Immature natural killer cell (primary cell): ENCODE measurements at places on chromosomes 1 and 21. TPM values are rescaled to one million over a fixed set of nuclear protein-coding genes. Genes with fewer than 3 reads are reported as not detected.

DNA sequence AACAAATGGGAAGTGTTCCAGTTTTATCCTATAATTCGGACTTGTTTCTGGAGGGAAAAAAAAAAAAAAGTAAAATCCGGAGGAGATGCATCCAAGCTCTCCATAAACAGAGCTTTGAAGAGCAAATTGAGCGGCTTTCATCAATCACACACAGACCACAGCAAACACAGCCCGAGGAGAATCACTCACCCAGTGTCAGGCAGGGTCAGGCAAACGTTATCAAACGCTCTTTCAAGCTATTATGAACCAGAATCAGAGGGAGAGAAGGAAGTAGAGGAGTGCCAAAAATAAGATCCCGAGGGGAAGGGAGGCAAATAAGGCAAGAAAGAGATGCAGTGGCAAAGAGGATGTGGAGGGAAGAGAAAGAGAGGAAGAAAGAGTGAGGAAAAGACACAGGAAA, 188.3 kb upstream of the CAMK1G start:
- DNase-seq, result no peak

SHE gene
- polyA plus RNA-seq, result not detected

DNA sequence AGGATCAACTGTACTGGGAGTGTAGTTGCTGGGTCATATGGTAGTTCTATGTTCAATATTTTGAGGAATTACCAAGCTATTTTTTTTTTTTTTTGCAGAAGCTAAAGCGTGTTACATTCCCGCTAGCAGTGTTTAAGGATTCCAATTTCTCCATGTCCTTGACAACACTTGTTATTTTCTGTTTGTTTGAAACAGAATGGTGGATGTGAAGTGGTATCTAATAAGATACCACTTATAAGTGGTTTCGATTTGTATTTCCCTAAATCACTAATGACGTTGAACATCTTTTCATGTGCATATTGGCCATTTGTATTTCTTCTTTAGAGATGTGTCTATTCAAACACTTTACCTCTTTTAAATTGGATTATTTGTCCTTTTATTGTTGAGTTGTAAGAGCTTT, 112.2 kb downstream of the DISP1 start:
- DNase-seq, result no peak

DNA sequence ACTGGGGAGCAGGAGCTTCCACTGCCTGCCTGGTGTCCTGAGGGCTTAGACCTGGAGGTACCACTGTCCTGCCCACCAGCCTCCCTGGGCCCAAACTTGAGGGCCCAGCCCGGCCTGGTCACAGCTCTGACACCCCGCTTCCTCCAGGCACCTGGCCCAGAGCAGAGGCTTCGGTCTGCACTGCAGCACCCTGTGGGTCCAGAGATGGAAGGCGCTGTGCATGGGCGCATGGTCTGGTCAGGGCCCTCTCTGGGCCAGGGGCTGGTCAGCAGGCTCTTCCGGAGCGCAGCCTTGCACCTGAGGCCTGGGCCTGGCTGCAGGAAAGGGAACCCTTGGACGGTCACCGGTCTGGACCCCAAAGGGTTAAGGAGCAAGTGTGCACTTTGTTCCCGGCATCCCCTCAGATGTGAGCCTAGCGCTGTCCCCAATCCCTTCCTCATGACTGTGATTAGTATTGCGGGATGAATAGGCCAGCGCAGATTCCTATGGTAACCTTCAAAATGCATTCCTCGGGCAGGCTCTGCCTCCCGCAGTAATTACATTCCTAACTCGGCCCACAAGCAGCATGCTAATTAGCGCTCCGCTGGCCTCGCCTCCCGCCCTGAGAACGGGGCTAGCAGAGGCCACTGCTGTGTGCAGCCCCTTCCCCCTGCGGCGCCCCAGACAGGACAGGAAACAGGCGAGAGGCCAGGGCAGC, 36.3 kb downstream of the PRDM16 start:
- no peak for DNase-seq

DNA sequence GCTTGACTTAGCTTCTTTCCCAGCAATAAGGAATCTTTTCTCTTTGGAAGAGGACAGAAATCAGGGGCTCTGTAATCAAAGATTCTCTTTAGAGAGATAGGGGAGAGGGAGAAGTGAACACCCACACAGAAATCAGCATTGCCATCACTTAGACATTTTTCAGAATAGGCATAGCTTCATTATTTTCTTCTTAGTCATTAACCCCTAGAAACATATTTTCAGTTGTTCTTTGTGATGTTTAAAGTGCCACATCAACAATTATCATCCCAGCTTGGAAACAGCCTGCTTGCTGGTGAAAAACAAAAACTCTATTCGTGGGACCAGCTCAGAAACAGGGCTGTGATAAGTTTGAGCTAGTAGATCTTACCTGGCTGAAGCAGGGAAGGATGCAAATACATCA, 88.3 kb upstream of the SLC44A3 start:
- DNase-seq, result no peak

DNA sequence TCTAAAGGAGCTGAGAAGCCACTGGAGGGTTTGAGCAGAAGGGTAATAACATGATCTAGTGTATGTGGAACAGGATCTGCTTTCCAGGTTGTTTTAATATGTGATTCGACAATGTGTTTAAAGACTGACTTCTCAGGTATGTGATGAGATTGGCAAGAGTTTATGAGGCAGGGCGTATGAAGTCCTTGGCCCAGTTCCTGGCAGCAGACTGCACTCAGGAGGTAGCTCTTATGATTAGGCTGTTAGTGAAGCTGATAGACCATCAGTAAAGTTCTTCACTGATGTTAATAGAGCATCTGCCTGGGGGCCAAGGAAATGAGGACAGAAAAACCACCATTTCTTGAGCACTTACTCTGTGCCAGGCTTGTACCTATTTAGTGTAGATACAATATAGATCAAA, 41.9 kb upstream of the SERBP1 start:
- no peak for DNase-seq

- no peak for DNase-seq
Measured at GRCh38 chr1:1623631-1624442, 8.1 kb upstream of the MMP23B start.

GRCh38 chr1:27724961-27725373, 794 bp upstream of the FAM76A start:
- DNase-seq, result no peak

EXTL2 gene
- polyA plus RNA-seq, result 8.4 TPM

DNA sequence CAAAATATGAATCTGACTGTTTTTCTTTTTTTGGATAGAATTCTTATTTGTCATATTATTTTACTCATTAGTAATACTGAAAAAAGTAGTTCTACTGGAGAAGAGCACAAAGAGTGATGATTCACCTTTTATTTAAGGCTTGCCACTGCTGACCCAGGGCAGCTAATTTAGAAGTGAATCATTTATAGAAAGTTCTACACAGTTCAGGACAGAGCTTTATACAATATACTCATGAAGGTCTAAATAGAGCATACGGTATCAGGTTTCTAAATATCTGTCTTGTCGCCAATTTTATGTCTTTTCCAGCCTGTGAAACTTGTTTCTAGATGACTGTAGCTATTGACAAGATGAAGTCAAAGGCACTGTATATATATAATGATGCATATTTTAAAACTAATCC, 25.0 kb downstream of the GIPC2 start:
- DNase-seq, result no peak

OR4F29 gene
- not detected for polyA plus RNA-seq

MSH4 gene
- not detected for polyA plus RNA-seq

DNA sequence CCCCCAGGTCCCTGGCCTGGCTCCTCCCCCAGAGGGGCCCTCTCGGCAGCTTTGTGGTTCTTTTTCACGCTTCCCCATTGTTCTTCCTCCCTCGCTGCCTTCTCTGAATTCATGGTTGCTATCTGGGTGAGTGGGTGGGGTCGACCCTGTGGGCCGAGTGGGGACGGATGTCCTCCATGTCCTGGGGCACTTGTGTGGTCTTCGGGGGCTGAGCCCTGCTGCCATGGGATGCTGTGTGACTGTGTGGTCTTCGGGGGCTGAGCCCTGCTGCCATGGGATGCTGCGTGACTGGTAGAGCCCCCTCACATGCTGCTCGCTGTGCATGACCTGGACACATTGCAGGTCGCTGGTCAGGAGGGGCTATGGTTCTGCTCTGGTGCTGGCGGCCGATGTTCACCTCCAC, 21.6 kb upstream of the DIP2A start:
- DNase-seq, result no peak

SPATA17 gene
- polyA plus RNA-seq, result not detected

- no peak for DNase-seq
Measured at GRCh38 chr1:157969697-157970485, 23.6 kb upstream of the KIRREL1 start.
